ENCODE measurements at places on chromosomes 3 and 15.

DNA sequence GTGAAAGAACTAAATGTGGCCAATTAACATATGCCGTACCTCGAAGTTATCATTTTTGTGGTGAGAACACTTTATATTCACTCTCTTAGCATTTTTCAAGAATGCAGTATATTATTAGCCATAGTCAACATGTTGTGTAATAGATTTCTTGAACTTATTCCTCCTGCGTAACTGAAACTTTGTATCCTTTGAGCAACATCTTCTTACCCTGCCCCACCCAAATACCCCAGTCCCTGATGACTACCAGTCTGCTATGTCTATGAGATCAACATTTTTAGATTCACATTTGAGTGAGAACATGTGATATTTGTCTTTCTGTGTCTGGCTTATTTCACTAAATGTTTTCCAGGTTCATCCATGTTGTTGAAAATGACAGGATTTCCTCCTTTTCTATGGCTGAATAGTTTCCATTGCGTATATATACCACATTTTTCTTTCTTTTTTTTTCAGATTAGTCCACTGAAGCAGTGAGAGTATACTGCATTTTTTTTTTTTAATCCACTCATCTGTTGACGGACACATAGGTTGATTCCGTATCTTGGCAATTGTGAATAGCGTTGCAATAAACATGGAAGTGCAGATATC is 12.7 kb upstream of the KBTBD8 start:
- no peak for DNase-seq

DNA sequence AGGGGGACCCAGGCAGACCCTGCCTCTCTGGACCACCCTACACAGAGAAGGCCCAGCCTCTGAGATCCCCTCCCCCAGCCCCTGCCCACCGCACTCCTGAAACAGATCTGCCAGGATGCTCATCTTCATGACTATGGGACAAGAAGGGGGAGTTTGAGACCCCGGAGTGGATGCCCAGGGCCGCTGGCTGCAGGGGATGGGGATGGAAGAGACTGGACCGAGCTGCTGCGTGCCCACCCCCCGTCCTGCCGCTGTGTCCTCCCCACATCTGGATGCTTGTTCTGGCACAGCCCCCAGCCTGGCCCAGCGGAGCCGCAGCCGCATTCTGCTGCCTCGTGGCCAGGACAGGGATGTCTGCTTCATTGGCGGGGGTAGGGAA is 30.3 kb upstream of the SEMA3F start:
- no peak for DNase-seq

DNA sequence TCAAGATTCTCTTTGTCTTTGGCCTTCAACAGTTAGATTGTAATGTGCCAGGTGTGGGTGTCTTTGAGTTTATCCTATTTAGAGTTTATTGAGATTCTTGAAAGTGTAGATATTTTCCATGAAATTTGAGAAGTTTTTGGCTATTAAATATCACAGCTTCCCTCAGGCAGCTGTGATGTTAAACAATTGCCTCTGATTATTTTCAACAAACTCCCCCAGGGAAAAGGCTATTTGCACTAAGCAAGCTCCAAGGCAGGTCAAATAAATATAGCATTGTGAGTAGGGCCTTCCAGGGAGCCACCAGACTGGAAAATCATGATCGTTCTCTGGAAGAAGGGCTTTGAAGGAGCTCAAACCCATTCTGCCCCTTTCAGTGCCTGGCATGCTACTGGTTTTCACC is 107.0 kb downstream of the EEFSEC start:
- no peak for DNase-seq

- DNase-seq = no peak
Observed at GRCh38 chr15:71125831-71126450, 10.7 kb downstream of the THSD4 start.

DNA sequence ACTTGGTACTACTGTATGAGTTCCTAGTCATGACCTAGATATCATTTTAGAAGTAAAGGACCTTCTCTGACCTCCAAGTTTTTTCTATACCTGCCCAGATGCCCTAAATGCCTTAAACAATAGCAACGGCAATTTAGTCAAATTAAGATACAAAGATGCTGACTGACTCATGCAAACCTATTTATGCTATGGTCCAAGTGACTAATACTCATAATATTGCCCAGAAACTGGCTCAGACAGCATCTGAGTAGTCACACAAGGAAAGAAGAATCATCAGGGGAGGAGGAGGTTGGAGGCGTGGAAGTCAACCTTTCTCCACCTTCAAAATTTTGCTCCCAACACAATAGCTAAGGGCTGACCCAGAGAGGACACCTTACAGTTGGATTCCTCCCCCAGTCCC is 6.8 kb downstream of the FYCO1 start:
- DNase-seq = no peak

DNA sequence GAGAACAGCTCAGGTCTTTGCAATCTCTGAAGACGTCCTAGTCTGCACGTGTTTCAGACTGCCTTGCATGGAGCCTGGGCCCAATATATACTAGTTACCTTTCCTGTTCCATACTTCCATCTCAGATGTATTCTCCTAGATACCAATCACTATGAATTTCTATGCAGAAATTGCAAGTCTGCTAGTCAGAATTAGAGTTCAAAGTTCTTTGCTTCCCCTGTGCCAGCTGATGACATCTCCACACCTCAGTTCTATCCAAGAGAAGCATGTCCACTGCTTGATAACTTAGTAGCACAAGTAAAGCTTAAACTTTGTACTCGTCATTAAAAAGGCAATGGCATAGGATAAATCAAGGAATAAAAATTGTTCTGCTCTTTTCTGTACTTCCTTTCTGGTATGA is 133.6 kb upstream of the PLXND1 start:
- no peak for DNase-seq

GRCh38 chr3:6716420-6716819 is 144.5 kb upstream of the GRM7 start:
- no peak for DNase-seq

DNA sequence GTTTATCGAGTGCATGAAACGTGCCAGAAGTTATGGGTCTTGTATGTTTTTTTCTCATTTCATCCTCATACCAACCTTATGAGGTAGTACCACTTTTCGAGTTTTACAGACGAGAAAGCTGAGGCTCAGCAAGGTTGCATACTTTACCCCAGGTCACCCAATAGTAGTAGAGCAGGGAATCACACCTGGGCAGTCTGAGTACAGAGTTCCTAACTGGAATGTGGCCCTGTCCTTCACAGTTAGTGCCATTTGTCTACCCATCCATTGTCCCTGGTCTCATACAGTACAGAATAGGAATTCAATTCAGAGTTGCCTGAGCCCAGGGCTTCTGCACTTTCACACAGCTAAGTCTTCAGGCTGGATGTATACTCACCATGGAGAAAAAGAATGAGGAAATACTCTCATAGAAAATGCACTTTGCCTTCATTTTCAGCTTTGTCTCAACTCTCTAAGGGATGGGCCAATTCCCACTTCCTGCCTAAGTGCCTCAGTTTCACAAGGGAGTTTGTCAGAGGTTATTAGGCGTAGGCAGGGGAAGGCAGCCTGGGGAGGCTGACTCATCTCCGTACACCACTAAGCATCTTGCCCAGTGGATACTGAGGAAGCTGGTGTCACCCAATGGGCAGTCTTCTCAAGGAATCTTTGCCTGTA is 93.2 kb downstream of the TMEM212 start:
- no peak for DNase-seq

DNA sequence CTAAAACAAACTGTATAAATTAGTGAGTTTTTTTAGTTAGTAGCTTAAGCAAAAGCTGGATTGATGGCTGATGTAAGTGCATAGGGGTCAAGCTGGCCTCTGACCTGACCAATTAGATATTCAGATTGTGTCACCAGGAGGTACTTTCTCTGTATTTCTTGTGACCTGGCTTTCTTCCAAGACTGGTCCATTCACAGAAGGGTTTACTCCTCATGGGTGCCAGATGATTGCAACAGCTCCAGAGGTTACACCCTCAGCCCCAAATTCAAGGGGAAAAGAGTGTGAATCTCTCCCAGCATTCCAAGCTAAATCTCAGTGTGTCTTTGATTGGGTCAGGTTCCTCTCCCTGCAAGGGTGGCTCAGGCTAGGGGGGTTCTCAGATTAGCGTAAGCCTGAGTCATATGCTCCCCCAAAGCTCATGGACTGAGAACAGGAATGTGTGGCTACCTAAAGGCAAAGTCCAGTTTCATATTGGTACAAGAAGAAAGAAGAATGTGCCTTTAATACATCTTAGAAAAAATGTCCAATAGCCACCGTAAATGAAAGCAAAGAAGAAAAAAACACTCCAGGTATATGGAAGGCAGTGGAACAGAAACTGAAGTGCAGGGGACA is 16.5 kb downstream of the PML start:
- no peak for DNase-seq

DNA sequence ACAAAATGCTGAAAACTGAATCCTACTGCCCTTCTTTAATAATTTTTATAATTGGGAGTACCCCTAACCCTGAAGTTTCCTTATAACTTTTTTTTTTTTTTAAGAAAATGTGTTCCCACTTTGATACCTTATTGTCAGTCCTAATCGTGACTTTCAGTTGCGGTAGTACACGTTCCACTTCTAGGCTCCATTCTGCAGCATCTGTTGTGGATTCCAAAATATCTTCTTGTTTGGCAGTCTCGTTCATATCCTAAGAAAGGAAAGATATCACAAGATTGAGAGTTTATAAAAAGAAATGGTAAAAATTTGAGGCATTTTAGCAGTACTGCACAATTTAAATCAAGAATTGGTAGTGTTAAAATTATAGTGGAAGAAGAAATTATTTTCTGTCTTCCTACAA is 30.8 kb downstream of the IFT57 start:
- no peak for DNase-seq

DNA sequence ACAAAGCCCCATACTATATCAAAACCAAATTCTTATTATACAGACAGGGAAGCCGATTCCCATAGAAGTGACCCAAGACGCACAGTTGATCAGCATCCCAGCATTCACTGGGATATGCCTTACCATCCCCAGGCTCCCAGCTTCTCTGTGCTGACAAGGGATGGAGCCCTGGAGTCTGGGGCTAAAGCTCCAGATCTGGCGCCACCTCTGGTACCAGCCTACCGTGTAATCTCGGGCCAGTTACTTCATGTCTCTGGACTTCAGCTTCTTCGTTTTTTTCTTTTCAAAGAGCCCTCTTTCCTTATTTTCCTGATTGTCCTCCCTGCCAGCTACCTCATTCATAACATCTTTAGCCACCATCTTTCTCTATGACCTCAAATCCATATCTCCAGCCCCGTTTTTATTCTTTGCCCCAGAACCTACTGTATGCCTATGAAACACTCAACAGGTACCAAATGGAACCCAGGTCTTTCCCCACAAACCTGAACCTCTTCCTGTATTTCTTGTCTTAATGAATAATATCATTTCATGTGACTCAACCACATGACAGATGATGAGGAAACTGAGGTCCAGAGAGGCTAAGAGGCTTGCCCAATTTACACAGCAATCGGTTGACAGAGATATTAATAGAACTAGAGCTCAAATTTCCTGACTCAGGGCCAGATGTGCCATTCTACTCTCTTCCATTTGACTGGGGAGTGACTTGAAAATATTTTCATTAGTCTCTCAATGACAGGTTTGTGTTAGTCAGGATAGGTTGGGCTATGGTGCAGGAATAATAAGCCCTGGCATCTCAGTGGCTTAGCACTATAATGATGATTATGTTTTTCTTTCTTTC is 85.4 kb upstream of the TLE3 start:
- no peak for DNase-seq

GRCh38 chr15:99433757-99434450 is 131.9 kb upstream of the MEF2A start:
- no peak for DNase-seq

- DNase-seq = no peak
Observed at GRCh38 chr15:43433165-43433564, 59.8 kb downstream of the TP53BP1 start.

DNA sequence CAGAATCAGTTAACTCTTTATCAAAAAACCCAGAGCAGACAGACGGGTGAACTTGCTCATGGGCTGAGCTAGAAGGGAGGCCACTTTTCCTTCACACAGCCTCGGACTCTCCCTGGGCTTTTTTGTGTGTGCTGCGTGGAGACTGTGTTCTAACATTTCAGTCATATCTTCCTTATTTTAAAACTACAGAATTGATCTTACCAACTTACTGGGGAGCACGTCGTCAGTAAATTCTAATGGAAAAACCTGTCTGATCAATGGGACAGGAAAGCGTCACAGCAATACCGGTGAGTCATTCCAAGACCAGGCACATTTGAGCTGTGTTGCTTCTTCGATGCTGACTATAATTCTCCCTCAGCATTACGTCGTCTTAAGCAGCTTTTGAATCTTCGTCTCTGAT is 145.1 kb downstream of the LPP start:
- no peak for DNase-seq

DNA sequence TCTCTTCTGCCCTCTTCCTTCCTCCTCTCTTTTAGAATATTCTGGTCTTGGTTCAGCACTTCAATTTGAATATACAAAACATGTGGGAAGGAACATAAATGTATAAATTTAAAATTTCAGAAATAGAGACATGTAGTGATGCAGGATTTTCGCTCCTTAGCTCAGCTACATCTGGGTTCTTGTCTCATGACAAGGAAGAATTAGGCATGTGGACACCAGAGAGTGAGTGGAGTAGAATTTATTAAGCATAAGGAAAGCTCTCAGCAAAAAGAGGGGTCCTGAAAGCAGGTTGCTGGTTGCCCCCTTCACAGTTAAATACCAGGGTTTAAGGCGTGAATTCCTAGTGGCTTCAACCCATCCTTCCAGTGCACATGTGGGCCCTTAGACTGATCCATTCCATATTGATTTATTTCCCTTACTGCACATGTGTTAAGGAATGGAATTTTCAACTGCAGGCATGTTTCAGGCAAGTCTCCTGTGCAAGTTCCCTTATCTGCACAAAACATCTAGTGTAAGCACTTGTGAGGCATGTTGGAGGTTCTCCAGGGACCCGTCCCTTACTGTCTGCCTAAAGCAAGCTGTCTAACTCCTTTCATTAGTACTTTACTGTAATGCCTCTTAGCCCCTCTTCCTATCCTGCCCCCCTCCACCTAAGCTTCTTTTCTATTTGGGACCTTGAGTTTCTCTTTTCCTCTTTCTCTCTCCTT is 133.2 kb upstream of the STRIT1 start:
- no peak for DNase-seq

- no peak for DNase-seq
Observed at GRCh38 chr3:122952520-122952919, 75.0 kb downstream of the SEMA5B start.

GRCh38 chr3:38111201-38111600 is 25.7 kb downstream of the ACAA1 start:
- no peak for DNase-seq

DNA sequence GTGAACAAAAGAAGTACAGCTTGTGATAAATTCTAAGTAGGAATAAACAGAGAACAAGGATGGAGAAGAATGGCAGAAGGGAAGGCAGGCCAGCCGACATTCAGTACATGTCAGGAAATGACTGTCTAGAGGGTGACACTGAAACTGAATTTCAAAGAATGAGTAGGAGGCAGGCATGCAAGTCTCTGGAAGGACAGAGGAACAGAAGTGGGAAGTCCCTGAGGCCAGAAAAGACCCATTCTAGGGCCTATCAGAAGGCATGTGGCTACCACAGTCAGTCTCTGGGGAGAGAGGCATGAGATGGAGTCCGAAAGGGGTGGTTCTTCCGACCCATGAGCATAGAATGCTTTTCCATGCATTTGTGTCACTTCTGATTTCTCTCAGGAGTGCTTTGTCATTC is 243.5 kb upstream of the UBE2E2 start:
- DNase-seq = no peak

- DNase-seq = no peak
Observed at GRCh38 chr3:144491333-144491732, 519.7 kb downstream of the DIPK2A start.

GRCh38 chr3:50515565-50516439 is 12.4 kb upstream of the CACNA2D2 start:
- DNase-seq = no peak

- no peak for DNase-seq
Observed at GRCh38 chr15:85312486-85312885, 67.9 kb upstream of the AKAP13 start.

GRCh38 chr3:104785947-104786346 is 580.8 kb upstream of the ALCAM start:
- no peak for DNase-seq

Data from stimulated activated CD4-positive, alpha-beta T cell treated with anti-CD3 and anti-CD28 coated beads, TNF-alpha, amount 100 ng/mL, for 4 hours (primary cell).